ENCODE measurements at places on chromosomes 3 and 15.

DNA sequence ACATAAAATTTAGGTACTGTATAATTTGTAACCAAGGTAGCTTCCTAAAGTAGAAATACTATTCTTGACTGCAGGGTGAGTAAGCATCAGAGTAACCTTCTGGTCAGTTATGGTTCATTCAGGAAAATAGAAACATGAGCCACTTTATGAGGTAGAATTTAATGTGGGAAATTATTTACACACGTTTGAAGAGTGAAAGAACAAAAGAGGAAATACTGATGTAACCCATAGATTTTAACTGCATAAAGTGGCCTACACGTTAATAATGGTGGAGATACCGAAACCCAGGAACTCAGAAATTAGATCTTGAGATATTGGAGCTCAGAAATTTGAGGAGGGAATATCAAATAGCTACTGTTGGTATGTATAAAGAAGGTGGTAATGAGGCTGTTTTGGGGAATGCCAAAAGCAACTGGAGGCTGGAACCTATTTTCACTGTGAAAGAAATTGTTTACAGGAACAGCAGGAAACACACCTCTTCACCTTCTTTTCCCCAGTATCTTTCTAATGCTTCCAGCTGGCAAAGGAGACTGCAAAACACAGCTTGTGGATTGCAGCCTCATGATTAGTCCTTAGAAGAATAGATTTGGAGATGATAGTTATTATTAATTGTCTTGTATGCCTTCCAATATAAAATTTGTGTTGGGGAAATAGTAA is 216.1 kb downstream of the DOCK3 start:
- no peak for DNase-seq

- no peak for DNase-seq
Measured at GRCh38 chr3:73245459-73245858, 184.0 kb downstream of the EBLN2 start.

DNA sequence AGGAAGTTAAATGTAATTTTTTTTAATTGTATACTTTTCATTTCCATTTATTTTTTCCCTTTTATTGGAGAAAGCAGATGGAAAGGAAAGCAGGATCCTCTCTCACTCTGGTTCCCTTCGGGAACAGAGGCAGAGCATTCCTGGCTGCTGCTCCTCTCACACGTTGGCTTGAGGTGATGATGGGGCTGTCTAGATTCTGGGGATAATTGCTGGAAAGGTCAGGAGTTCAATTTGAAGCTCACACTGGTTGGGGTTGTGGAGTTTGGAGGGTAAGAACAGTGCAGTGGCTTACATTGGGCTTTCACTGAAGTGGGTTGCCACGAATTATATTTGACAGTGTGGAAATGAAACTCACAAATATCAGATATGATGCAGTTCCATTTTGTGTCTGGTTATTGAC is 57.6 kb downstream of the RARB start:
- DNase-seq: no peak

DNA sequence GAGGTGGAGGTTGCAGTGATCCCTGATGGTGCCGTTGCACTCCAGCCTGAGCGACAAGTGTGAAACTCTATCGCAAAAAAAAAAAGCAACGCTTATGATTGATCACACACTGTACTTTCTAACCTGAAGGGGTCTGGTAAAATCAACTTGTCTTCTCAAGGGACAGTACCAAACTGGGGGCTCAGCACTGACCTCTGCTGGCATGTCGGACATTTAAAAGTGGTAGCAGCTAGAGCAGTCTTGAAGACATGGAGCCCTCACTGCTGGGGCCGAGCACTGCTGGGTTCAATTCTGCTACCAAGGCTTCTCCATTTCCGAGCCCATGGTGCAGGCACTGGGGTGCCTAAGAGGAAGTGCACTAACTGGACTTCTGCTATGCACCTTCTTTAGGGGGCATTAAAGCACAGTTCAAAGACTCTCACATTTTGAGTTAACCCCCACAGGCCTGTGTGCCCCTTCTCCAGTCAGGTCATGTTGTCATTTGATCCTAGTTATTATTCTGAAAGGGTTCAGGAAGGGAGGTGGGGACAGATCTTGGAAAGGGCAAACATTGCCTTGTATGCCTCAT is 26.4 kb upstream of the LAMP3 start:
- no peak for DNase-seq

DNA sequence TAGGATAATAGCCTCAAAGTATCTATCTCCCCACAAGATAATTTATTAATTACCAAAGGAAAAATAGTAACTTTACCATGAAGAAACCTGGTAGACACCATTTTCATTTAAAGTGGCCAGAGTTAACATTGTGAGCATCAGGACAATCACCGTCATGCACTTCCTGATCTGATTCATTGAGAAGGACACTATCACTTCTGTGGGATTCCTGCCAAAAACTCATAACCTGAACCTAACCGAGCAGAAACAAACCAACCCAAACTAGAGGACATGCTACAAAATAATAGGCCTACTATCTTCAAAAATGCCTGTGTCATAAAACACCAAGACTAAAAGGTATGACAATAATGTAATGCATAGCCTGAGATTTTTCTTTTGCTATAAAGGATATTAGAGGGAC is 39.0 kb downstream of the FSIP1 start:
- no peak for DNase-seq

GRCh38 chr3:115834068-115834467 is 210.8 kb downstream of the GAP43 start:
- DNase-seq: no peak

DNA sequence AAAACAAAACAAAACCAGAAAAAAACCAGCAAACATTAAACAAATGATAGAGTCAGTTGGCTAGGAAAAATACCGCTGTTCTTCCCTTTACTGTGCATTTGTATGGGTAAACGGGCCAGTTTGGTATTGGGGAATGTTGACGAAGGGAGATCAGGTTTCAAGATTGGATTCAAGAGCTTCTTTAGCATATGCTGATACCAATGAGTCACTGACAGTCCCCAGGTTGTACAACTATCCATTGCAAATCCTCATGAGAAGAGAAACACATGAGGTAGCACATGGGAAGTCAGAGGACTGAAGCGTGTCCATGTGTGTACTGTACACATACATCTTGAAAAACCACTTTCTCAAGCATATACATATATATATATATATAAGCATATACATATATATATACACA is 25.6 kb downstream of the TIGIT start:
- no peak for DNase-seq

- no peak for DNase-seq
Measured at GRCh38 chr15:36579792-36580431, 486 bp downstream of the CDIN1 start.

GRCh38 chr3:132346841-132347736 is 29.9 kb downstream of the ACP3 start:
- DNase-seq: no peak

GRCh38 chr3:52447512-52448355 is 2.8 kb upstream of the SEMA3G start:
- DNase-seq: no peak

- no peak for DNase-seq
Measured at GRCh38 chr15:49379996-49380395, 43.0 kb upstream of the FGF7 start.

GRCh38 chr3:125207949-125208568 is 4.5 kb downstream of the SLC12A8 start:
- no peak for DNase-seq

DNA sequence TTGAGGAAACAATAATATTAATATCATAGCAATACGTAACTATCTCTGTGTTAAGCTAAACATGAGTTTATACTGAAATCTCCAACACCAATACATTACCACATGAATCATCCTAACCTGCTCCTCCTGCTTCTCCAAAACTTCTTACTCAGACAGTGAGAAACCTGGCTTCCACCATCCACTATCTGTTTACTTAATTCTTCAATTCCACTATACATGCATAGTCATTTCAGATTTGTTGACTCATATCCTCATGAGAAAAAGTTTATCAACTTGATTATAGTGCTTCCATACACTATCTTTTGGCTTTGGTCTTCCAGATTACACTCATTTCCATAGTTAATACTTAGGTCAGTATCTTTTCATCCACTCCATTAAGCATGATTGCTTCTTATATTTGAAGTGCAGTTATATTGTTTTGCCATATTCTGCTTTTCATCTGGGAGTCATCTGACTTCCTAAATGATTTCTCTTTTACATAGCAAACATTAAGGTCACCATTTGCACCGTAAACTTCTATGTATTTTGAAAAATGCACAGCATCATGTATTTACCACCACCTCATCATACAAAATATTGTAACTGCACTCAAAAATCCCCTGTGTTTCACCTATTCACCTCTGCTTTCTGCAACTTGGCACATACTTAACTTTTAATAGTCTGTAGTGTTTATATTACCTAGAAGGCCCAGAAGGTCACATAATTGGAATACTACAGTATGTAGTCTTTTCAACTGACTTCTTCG is 970.6 kb downstream of the DIPK2A start:
- DNase-seq: no peak

- DNase-seq: peak; percentile 84
Measured at GRCh38 chr3:170869645-170870593, at the start of gene RPL22L1. TSS of gene RPL22L1 (minus strand) at chr3:170870195. CDS start at chr3:170870167, 28 bp downstream.

GRCh38 chr3:188446766-188447165 is 292.8 kb downstream of the LPP start:
- no peak for DNase-seq

DNA sequence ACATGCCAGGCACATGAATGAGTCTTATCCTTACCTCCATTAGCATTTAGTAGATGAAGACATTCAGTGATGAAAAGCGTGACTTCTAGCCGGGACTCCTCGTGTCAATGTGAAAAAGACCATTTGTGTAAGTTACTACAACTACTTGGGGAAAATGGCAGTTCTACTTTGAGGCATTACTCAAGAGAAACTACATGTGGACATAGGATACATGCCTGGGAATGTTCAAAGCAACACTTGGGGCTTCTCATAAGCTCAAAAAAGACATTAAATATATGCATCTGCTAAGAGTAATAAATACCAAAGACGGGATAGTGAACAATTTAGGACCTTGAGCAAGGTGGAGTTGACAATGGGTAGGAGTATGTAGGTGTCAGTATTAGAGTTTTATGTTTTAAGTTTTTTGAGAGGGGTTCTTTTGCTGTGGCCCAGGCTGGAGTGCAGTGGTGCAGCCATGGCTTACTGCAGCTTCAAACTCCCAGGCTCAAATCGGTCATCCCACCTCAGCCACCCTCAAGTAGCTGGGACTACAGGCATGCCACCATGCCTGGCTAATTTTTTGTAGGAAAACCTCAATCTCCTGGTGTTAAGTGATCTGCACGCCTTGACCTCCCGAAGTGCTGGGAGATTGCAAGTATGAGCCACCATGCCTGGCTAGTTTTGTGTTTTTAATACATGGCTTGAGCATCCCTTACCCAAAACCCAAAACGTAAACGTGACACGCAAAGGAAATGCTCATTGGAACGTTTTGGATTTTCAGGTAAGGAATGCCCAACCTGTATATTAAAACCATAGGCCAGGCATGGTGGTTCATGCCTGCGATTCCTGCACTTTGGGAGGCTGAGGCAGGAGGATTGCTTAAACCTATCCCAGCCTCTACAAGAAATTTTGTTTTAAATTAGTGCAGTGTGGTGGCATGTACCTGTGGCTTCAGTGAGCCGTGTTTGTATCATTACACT is 3.9 kb downstream of the RPLP1 start:
- DNase-seq: no peak

DNA sequence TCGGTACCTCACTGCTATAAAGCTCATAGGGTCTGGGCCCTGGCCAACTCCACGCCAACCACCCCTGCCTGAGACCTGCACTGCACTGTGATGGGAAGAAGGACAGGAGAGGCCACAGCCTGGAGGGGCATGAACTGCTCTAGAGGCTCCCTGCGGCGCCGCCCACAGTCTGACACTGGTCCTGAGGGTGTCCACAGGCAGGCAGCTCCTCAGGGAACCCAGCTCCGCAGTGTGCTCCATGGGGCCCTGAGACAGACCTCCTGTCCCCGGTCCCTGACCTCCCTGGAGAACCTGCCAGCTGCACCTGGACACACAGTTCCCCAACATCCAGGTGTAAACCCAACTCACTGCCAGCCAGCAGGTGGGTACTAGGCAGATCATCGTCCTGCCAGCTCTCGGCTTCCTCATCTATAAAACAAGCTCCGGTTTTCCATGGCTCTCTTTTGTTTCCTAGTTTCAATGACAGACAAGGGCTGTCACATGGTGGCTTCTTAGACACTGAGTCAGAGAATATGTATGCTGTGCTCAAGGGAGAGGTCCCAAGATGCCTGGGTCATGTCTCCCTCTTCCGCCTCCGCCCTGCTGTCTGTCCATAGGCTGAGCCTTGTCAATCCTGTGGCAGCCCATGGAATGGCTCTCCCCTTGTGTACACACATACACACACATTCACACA is 5.1 kb upstream of the HAPLN3 start:
- DNase-seq: no peak

DNA sequence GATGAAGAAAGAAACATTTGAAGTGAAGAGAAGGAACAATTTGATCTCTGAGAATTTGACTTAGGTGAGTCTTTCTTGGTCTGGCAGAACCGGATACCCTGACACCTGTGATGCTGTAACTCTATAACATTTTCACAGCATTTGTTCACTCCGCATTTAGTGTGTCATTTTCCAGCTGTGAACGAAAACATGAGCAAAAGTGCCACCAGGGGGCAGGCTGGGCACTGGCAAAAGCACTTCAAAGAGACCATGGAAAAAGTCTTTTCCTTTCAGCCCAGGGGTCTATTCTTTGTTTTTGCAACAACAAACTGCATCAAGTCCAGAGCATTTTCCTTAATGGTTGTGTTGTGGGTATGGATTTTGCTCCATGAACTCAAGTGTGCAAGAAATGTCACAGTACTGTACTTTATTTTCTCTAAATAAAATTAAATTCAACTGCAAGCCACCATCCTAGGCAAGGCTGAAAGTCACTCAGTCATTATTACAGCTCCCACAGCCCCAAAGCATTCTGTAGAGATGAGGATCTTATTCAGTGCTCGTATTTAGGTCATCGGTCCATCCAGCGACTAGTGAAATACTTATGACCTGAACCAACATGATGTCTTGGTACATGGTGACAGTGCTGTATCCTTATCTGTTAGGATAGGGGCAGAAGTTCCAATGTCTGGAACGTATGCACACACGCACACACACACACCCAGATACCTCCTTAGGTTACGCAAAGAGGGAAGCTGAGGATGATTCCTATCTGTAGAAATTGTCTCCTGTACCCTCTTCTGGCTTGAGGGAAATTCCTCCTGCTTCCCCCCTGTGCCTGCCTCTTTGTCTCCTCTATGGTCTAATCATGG is 125.5 kb downstream of the GADL1 start:
- DNase-seq: peak; percentile 24

- DNase-seq: no peak
Measured at GRCh38 chr15:48411971-48412591, 80.9 kb downstream of the DUT start.

DNA sequence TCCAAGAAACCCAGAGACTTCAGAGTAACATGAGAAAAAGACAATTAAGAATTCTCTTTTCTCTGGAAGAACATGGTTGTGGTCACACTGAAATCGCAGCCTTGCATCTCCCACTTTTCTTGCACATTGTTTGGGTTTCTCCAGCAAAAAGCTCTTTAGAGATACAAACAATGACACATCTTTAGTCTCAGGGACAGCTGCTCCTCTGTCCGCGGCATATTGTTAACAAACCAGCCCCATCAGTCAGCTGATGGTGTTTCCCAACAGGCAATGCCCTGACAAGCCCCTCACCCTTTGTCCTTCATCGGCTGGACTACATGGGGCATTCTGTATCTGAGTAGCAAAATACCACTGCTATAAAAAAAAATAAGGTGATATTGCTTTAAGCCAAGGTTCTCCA is 53.4 kb downstream of the UMPS start:
- no peak for DNase-seq
